ENCODE measurements at places on chromosomes 3 and 15. TPM values are rescaled to one million over a fixed set of nuclear protein-coding genes. Genes with fewer than 3 reads are reported as not detected.

DNA sequence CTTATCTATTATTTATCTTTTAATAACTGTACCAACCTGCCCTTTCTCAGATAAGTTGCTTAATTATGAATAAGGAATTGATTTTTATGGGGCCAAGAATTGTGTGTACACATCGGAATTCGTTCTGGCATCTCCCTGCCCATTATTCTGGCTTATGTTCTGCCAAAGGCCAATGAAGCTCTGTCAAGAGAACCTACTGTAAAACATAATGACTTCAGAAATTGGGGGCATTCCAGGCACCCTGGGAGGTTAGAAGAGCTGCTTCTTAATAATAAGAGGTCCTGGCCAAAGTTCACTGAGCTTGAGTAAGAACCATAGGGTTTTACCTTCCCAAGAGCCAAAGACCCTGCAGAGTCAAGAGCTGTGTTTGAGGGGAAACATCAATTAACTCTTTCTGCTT is 261.7 kb downstream of the SLC9A9 start:
- no peak for DNase-seq

- no peak for DNase-seq
Observed at GRCh38 chr3:63719796-63720445, 67.4 kb downstream of the SNTN start.

DNA sequence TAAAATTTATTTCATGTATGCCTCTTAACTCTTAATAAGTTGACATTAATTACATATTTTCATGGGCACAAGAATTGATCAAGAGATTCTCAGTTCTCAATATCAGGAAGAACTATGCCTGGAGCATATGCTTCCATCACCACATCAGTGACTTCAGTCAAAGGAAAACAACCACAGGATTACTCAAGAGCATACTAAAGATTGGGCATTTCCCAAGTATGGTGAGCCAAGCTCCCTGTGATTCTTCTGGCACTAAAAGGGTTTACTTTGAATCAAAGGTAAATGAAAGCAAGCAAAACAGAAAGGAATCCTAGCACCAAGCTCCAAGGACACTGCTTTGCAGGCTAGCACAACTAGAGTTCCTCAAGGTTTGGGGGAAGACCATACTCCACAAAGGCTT is 44.6 kb downstream of the FMN1 start:
- DNase-seq, result peak; percentile 79

- DNase-seq, result no peak
Observed at GRCh38 chr3:120263792-120264191, 21.2 kb downstream of the GPR156 start.

- no peak for DNase-seq
Observed at GRCh38 chr3:129892486-129892856, 1.0 kb downstream of the TMCC1 start.

DNA sequence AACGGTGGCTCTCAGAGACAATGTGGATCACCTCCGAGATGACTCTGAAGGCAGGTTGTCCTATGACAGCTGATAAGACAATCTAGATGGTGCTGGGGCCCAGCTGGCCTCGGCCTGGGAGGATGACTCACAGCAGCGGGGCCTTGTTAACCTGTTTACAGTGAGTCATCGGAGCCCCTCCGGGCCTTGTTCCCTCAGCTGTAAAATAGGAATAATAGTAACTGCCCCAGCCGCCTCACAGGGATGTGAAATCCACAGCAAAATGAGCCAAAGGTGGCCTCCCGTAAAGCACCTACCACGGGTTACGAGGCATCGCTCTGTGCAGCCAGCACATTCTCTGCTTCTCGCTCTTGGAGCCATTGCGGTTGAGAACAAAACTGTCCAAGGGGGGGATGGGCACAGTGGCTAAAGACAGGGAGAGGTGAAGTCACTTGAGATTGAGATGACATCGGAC is 88.6 kb upstream of the RASGRF1 start:
- DNase-seq, result no peak

OR5K4 gene
- not detected for total RNA-seq
